ENCODE measurements at places on chromosomes 4 and X. TPM values are rescaled to one million over a fixed set of nuclear protein-coding genes. Genes with fewer than 3 reads are reported as not detected.

- no peak for DNase-seq
These were observed 15.6 kb downstream of the SRPX2 start for GRCh38 chrX:100659431-100660137.

DNA sequence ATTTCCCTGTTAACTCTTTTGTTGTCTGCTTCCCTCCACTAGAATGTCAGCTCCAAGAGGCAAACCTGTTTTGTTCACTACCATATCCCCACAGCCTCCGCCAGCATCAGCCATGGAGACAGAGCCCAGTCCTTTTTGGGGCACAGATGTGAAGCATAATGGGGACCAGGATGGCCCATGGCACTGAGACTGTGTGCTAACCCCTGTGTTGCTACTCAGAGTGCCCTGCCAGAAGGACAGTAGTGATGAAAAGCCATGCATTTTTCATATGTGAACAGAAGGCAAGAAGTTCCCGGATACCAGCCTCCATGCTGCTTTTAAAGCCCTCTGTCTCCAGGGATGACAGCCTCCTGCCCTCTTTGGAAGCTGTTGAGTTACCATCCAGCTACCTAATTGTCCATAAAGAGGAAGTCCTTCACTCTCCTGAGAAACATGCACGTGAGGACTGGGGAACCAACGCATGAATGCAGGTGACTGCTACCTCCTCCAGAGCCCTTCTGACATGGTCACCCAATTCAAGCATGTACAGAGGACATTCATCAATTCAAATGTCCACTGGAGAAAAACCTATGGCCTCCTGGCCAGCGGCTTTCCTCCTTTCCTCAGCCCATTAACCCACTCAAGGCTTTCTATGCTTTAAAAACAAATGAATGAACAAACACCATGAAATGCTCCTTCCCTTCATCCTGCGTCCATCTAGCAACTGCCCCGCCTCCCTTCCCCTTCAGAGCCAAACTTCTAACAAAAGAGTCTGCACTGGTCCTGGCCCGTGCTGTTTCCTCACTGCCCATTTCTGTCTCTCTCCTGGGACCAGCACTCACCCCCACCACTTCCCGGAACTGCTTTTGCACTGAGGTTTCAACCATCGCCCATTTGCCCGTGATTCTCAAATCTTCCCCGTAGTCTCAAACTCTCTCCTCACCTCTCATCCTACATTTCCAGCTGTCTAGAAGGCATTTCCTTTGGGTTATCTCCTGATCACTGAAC lies 18.0 kb downstream of the PNMA6F start:
- no peak for DNase-seq

GRCh38 chrX:27797575-27797974 lies 10.2 kb upstream of the MAGEB10 start:
- DNase-seq, result no peak

DNA sequence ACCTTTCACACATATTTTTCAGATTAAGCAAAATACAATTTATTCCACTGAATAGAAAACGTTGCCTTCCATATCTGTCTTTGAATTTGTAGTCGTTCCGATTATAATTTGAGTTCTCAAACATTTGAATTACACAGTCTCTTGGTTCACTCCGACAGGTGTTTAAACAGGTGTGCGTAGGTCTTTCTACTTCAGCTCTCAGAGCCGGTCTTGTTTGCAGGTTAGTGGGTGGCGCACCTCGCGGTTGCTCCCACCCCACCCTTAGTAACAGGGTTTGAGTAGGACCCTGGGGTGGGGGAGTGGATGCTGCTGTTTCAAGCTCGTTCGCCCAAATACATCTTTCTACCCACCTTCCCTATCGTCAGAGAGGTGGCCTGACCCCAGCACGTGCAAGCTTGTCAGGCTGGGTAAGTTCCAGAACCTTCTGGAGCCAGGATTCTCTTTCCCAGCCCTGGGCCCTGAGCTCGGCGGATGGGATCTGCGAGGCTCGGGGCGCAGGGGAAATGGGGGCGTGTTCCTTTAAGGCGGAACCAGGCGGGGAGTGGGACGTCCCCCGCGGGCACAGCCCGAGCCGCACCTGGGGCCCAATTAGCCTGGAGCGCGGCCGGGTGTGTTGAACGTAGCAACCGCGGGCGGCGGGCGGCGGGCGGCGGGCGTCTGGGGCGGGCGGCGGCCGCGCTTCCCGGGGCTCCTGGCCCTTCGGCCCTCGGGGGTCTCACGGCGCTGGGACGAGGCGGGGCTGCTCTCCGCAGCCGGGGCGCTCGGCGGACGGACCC lies at the start of gene FAM149A:
Gene FAM149A (plus strand): TSS at position 591 of the 776 bp plus-strand sequence.
- peak; percentile 51 for DNase-seq

Gene IL13RA2
- polyA plus RNA-seq, result not detected

All from ovary (tissue), 10 donors.